ENCODE measurements at places on chromosomes 2 and 18.

DNA sequence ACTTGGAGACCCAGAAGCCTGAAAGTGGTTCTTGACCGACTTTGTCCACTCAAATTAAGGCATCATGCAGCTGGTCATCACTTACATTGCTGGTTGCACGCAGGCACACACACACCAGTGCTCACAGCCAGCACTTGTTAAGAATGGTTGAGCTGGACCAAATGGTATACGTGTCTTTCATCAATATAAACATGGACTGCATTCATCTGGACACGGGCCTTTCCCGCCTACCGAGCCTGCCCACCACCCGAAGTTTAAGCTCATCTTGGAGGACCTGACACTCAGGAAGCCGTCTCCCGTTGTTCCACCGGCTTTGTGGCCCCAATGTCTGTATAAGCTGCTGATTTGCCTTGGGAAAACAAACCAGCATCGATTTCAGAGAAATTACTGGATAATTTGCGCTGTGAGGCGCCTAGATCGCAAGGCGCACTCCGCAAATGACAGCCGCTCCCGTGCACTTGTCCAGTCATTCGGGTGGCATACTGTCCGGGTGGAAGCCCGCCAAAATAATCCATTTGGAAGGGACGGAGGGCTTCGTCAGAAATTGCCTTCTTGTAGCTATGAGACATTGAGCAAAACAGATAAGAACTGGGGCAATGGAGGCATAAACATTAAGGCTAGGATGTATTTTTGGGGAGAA lies 40.1 kb upstream of the AKAIN1 start:
- peak; percentile 52 for ATAC-seq

- no peak for ATAC-seq
Observed at GRCh38 chr2:237403024-237403882, 10.7 kb downstream of the COL6A3 start.

- no peak for ATAC-seq
Observed at GRCh38 chr2:38605298-38605830, 2.6 kb upstream of the HNRNPLL start.

DNA sequence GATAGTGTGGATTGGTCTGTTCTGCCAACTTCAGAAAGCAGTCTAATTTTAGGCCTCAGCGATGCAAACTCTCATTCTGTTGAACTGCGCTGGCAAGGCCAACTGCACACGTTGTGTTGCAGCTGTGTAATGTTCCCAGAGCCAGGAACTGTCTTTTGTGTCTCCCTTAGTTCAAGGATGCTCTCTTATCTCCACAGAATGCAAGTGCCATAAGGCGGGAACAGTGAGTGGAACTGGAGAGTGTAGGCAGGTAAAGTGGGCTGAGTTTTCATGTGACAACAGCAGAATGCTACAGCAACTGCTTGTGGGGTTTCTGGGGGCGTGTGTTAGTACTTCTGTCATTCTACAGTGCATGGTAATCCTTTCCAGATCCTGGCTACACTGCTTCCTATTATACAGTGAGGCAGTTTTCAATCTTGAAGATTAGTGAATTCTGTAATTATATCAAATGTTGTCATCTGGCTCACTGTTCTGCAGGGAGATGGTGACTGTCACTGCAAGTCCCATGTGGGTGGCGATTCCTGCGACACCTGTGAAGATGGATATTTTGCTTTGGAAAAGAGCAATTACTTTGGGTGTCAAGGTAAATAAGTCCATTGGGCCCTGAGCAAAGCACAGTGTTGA lies 125.8 kb downstream of the LAMA3 start:
- ATAC-seq = no peak

- no peak for ATAC-seq
Observed at GRCh38 chr2:21404137-21404536, 280.4 kb downstream of the TDRD15 start.

DNA sequence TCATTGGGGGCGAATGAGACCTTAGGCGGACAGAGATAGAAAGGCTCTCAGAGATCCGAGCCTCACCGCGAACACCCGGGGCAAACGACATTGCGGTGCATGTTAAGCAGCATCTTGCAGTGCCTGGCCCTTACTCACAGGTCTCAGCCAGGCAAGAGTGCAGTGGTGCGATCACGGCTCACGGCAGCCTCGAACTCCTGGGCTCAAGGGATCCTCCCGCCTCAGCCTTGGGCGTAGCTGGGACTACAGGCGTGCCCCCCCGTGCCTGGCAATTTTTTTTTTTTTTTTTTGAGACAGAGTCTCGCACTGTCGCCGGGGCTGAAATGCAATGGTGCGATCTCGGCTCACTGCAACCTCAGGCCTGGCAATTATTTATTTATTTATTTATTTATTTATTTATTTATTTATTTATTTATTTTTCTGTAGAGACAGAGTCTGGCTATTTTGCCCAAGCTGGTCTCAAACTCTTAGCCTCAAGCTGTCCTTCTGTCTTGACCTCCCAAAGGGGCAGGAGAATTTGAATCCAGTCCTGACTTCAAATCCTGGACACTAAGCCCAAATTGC lies 1.3 kb downstream of the LAMA3 start:
- ATAC-seq = no peak

DNA sequence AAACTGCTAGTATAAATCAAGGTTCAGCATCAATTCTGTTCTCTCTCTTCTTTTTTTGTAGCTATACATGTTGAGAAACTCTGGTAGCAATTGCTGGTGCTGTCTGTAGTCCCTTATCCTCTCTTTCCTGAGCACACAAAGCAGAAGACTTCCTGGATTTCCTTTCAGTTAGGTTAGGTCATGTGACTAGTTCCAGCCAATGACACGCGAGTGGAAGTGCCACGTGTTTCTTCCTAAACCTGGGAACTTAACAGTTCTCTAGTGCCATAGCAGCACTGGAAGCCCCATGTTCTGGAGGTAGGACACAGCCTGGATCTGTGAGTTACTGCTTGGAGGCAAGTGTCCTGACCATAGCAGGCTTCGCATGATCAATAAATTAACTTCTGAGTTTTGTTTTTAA lies 125.9 kb downstream of the PLA2R1 start:
- ATAC-seq = no peak

DNA sequence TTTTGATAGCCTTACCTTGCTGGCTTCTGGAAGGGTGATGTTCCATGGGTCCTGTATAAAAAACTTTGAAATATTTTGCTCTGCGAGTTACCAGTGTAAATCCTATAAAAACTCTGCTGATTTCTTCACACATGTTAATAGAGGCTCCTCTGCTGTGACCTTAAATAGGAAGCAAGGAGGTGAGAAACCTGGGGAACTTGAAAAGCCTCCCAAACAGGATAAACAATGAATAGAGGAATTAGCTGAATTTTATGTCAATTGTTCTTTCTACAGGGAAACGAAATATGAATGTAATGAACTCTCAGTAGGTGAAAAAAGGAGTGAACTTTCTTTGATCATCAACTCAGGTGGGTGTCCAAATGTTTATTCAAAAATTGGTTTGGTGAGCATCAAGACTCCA lies 10.8 kb upstream of the CCL20 start:
- ATAC-seq = no peak

Measured in motor neuron (in vitro differentiated cells).